Vagina (tissue), 2 donors: ENCODE measurements at places on chromosomes 5 and 9. TPM values are rescaled to one million over a fixed set of nuclear protein-coding genes. Genes with fewer than 3 reads are reported as not detected.

The CDX1 gene
- not detected for total RNA-seq

DNA sequence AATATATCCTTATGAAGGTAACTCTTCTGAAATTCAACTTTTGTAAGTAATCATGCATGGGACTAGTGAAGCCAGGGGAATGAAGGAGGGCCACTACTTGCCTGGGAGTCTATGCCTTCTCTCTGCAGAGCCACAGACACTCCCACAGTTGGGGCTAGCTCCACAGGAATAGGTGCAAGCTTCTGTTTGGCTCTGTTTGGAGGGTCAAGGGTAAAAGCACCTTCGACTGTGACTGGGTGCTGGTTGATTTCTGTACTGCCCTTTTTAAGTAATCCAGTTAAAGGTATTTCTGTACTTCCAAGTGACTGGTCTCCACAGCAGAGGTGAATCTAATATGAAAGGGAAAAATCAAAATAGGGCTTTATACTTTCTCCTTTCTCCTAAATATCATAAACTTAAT lies 32.2 kb downstream of the CEP120 start:
- no peak for DNase-seq

GRCh38 chr5:146233441-146233840 lies 30.0 kb downstream of the RBM27 start:
- no peak for DNase-seq

- no peak for DNase-seq
Measured at GRCh38 chr9:13718539-13718938, 439.0 kb upstream of the MPDZ start.

The RGMB gene
- total RNA-seq, result 39.0 TPM

GRCh38 chr5:34582371-34582770 lies 73.8 kb upstream of the RAI14 start:
- DNase-seq, result no peak

The DDX4 gene
- not detected for total RNA-seq

- DNase-seq, result no peak
Measured at GRCh38 chr9:69307446-69308205, 17.4 kb upstream of the ENTREP1 start.

DNA sequence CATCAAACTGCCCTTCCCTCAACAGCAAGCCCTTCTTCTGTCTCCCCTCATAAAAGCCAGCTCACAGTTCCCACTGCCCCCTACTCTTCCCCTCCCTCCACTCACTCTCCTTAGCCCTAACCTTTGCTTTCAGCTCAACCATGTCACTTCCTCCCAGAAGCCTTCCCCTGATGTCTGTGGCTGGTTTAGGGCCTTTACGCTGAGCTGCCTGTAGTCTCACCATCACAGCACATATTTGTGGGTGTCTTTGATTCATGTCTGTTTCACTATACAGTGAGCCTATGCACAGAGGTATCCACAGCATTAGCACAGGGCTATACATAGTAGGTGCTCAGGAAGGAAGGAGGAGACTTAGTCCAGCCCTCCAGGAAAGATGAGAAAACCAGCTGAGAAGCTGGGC lies 34.7 kb downstream of the C9orf50 start:
- DNase-seq, result no peak

- no peak for DNase-seq
Measured at GRCh38 chr9:76188905-76189304, 205.3 kb downstream of the RFK start.

DNA sequence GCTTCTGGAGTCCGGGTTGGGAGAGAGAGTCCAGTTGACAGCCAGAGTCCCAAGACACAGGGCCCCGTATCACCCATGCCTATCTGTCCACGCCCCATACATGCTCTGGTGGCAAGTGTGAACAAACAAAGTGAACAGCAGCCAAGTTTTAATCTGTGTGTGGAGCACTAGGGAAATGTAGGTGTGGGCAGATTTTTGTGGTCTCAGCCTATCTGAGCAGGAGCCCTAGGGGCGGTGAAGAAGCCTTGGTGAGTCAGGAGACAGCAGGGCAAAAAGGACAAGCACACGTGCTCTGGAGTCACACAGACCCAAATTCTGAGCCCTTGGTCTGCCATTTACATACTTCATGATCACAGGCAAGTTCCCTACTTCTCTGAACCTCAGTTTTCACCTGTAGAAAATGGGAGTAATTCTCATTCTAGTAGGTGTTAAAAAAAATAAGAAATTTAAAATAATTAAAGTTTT lies 23.2 kb downstream of the EGR1 start:
- DNase-seq, result no peak

The JAKMIP2 gene
- total RNA-seq, result 0.49 TPM

The SLC6A7 gene
- 0.25 TPM for total RNA-seq

GRCh38 chr9:84228130-84228720 lies 112.3 kb downstream of the SLC28A3 start:
- no peak for DNase-seq

- DNase-seq, result no peak
Measured at GRCh38 chr5:31213705-31214121, 20.2 kb downstream of the CDH6 start.

DNA sequence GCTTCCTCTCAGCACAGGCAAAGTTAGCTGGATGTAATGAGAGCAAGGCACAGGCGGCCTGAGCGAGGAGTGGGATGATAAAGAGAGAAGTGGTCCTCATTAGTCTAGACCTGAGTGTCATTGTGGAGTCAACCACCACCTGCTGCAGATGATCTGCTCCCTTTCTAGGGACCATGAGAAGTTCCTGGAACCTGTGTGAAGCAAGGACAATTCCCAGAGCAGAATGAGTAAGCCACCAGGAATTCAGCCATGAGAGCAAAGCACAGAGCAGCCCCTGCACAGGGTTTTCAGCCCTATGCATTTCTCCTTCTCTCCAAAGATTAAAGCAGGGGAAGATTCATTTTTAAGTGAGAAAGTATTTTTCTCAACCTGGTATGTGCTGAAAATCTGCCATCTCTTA lies 146.8 kb upstream of the SPEF2 start:
- no peak for DNase-seq

DNA sequence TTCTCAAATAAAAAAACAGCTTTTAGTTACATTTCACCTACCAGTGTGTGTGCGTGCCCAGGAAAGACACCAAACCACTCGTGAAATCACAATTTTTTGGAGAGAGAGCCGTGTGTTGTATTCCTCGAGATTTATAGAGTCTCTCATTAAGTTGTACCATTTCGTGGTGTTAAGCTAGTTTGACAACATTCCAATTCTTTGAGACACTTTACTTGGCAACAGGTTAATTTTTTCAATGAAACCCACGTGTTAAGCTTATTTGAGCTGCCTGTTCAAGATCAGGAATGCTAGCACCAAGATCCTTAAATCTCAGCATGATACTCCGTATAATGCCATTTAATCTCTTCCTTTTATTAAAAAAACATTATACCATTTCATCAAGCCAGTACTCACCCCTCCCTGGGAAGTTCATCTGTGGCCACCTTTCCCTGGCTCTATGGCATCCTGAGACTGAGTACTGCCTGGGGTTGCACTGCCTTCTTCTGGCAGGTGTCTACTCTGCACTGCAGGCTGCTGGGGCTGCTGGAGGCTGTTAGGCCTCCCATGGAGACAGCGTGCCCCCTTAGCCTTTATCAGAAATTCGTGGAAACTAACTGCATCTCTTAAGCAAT lies 143.7 kb downstream of the ARHGAP26 start:
- no peak for DNase-seq

The SCAI gene
- total RNA-seq, result 15.7 TPM

- DNase-seq, result no peak
Measured at GRCh38 chr9:133403766-133404453, 13.9 kb downstream of the REXO4 start.

The SLC36A2 gene
- total RNA-seq, result not detected

- DNase-seq, result no peak
Measured at GRCh38 chr9:120538339-120538738, 41.6 kb downstream of the CDK5RAP2 start.

DNA sequence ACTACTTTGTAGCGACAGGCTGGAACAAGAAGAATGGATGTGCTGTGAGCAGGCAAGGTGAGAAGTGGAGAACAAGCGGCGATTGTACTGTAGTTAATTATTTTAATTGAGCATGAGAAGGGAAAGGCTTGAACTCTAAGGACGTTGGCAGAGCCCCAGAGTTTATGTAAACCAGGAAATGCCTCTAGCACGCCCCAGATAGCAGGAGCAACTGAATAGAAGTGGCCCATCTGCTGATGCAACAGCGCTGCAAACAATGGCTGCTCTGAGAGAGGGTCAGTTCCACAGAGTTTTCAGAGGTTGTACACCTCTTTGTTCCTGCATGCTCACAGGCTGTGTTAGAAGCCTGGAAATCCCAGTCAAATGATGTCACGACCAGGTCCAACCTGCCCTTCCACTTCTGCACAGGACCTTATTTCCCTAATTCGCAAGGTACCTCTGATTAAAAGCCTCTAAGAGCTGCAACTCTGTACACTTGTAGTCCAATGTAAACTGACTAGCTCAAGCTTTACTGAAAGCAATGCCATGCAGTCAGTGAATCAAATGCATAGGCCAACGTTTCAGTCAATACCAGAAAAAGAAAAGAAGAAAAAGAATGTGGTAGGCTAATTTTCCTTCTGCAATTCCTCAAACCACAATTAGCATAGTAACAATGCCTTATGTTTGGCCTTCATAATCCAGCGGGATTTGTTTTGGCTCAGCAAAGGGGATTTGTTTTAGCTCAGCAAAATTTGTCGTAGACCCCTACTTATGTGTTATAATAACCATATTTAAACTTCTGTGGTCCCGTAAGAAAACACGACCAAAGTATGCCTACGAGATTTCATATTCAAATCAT lies 119.6 kb upstream of the RETREG1 start:
- DNase-seq, result no peak

The MEIKIN gene
- total RNA-seq, result not detected

GRCh38 chr5:133957591-133957990 lies 10.8 kb downstream of the C5orf15 start:
- DNase-seq, result no peak

DNA sequence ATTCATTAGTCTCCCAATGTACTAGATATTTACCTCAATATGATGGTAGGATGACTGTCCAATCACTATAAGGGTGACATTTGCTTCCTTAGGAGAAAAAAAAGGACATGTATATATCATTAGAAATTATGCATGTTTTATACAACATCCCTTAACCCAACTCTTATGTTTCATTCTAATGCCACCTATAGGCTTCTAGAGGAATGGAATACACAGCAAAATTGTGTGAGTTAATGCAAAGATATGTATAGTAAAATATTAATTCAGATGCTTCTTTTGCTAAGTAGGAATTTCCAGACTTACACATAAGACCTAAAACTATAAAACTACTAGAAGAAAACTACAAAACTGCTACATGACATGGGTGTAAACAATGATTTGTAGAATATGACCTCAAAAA lies 3.5 kb downstream of the PRXL2C start:
- no peak for DNase-seq

- DNase-seq, result no peak
Measured at GRCh38 chr9:8392866-8393265, 593.3 kb upstream of the DMAC1 start.

The CKMT2 gene
- total RNA-seq, result 3.4 TPM

DNA sequence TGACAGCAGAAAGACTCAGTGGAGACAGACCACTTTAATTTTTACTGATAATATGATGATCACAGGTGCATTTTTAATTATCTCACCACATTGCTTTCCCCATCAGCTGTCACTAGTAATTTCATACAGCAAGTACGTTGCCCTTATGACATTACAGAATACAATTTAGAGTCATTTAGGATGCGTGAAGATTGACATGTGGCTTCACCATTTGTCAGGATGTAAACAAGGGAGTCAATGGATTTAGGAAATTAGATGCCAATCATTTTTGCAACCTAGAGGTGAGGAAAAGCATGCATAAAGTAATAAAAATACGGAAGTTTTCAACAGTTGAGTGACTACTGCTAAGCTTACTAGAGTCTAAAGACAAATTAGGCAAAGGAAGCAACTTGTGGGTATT lies 1129.6 kb downstream of the PTPRD start:
- no peak for DNase-seq

The PFN3 gene
- total RNA-seq, result not detected

DNA sequence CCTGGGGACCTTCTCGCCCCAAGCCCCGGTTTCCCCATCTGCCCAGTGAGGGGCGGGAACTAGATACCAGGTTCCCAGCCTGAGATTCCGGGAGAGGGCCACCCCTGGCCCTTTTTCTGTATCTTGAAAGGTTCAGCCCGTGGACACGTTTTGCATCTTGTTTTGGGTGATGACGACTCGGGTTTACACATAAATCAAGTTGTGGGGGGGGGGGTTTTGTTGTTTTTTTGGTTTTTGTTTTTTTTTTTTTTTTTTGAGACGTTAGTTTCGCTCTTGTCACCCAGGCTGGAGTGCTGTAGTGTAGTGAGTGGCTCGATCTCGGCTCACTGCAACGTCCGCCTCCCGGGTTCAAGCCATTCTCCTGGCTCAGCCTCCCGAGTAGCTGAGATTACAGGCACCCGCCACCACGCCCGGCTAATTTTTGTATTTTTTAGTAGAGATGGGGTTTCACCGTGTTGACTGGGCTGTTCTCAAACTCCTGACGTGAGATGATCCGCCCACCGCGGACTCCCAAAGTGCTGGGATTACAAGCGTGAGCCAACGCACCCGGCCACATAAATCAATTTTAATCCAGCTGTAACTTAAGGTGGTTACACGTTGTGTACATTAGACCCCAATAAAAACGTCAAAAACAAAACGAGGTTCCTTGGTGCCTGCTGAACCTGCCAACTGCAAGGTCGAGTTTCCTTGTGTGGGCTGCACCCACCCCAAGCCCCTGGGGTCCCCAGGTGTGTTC lies 1.1 kb upstream of the BRD3 start:
- DNase-seq, result no peak

The CYLC2 gene
- not detected for total RNA-seq

DNA sequence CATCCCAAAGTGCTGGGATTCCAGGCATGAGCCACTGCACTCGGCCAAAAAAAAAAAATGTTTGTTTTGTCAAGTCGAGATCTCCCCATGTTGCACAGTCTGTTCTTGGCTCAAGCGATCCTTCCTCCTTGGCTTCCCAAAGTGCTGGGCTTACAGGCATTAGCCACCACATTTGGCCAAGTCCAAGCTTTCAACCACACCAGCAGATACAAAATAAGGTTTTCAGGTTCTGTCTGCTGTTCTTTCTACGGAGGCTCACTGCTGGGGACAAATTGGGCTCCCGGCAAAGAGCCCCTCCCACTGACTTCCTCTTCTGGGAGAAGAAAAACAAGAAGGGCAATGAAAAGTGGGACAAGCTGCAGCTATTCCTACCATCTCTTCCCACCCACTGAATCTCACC lies 37.6 kb upstream of the GGTA1 start:
- DNase-seq, result no peak
